ENCODE measurements at places on chromosomes 2 and 18.

DNA sequence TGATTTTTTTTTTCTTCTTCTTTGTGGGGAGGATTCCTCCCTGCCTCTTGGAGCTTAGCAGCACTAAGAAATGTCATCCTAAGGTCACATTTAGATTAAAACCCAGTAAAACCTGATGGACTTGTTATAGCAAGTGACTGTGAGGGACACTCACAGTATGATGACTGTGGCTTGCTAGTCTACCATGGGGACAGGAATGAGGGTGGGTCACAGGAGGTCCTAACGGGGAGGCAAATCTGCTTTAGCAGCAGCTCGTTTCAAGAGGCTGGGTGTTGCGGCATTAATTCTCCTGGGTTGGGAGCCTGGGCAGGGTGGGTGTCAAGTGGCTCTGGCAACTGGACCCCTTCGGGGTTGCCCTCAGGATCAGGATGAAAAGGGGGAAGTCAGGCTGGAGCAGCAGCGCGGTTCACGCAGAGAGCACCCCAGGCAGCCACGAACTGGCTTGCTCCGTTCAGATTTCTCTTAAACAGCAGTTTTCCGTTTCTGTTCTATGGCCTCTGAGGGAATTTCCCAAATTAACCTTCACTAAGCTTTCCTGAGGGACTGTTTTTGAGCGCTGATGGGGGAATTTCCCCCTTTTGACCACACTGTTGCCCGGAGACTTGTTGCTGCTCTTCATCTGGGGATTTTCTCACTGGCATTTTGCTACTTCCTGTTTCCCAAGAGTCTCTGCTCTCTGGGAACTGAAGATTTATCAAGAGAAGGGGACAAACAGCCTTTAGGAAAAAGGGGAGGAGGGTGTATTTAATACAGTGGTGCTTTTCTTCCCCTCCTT lies 59.8 kb upstream of the PELI1 start:
- DNase-seq: peak; percentile 17

DNA sequence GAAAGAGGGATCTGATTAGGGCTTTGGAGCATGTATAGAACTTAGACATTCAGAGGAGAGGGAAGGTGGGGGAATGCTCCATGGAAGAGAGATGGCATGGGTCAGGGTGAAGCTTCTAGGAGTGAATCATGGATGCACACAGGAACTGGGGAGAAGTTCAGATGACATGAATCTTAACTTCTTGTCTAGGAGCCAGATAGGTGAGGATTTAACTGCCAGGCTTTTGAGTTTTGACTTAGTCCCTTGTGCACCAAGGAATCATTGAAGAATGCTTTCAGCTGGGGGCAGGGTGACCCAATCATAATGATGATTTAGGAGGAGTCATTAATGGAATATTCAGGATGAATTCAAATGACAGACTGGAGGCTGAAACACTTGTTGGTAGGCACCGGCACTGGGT lies 48.7 kb downstream of the ACYP2 start:
- no peak for DNase-seq

GRCh38 chr2:241866790-241867645 lies 2.5 kb upstream of the RTP5 start:
- DNase-seq: no peak

DNA sequence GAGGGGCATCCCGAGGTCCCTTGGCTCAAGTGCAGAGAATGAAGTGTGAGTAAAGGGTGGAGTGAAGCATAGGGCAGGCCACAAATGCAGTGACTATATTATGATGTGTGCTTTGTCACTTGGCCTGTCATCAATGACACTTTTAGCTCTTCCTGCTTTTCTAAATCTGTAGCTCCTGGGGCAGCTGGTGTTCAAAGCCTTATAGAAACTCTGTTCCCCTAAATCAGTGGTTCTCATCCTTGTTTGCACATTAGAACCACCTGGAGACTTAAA lies 135.6 kb upstream of the LGALSL start:
- DNase-seq: no peak

GRCh38 chr18:79612291-79613108 lies 67.1 kb upstream of the CTDP1 start:
- DNase-seq: no peak

Measured in stimulated activated CD4-positive, alpha-beta T cell treated with anti-CD3 and anti-CD28 coated beads, TNF-alpha, amount 100 ng/mL, for 1 hour (primary cell).